CD8-positive, alpha-beta memory T cell (primary cell): ENCODE measurements at places on chromosomes 6 and 20.

GRCh38 chr20:21804802-21805201, 99.3 kb downstream of the PAX1 start:
- DNase-seq = no peak

GRCh38 chr6:64289931-64290330, 654.3 kb downstream of the PHF3 start:
- DNase-seq = no peak

DNA sequence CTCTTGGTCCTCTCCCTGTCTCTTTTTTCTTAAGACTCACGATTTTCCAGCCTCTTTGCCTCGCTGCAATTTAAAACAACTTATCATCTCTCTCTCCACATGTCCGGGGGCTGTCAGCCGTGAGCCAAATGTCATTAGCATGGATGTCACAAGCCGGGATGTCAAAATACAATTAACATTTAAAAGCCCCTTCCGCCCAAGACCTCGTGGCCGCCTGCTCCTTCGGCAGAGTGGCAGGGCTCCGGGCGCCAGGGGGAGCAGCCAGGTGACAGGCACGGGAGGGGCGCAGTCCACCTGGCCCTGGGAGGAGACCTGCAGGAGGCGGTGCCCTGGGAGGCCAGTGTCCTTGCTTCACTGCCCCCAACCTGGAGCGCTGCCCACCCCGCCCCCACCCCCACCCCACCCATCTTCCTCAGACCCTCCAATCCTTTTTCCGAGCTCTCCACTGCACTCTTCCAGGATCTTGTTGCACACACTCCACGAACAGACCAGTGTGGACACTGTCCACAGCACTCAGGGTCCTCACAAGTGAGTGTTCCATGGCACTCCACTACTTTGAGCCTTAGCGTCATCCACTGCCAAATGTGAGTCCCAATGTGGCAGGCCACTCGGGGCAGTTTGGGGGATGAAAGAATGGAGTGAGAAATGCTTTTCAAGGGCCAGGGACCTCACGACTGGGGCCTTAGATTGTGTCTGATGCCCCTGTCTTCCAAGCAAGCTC, 5.6 kb upstream of the GRM4 start:
- DNase-seq = no peak

- peak; percentile 43 for DNase-seq
Observed at GRCh38 chr6:160137989-160138835, 16.6 kb downstream of the SLC22A1 start.

GRCh38 chr20:46946181-46946624, 51.6 kb downstream of the EYA2 start:
- no peak for DNase-seq
